ENCODE measurements at places on chromosomes 5 and 9. TPM values are rescaled to one million over a fixed set of nuclear protein-coding genes. Genes with fewer than 3 reads are reported as not detected.
A peak's percentile ranks its signal among the peaks of the same experiment; 100 is the strongest.

DNA sequence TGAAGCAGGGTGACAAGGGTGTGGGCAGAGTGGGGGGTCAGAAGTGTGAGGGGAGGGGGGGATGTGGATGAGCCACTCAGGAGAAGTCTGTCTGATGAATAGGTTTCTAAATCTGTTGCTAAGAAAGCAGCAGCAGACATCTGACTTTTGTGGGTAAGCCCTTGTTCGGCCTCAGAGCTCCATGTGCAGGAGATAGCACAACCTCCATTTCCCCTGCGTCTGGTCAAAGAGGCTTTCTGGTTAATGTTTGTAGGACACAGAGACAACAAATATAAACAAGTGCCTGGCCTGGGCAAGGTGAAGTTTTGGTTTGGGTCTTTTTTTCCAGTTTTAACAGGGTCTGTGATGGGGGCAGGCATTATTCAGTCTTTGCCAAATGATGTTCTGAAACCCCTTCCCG is 57.0 kb upstream of the GNE start:
- no peaks in the 10 kb centered on the region for H3K36me3 ChIP-seq
- no peak for DNase-seq
- no peak overlapping the region for H3K4me3 ChIP-seq
- H3K4me1 ChIP-seq: no peaks in the 10 kb centered on the region

- H3K4me3 ChIP-seq: no peak overlapping the region
- no peak overlapping the region for H3K27ac ChIP-seq
- H3K27me3 ChIP-seq: no peaks in the 10 kb centered on the region
- H3K4me1 ChIP-seq: no peaks in the 10 kb centered on the region
- no peaks in the 10 kb centered on the region for H3K36me3 ChIP-seq
Observed at GRCh38 chr5:64190562-64191306, 25.1 kb downstream of the RNF180 start.

DNA sequence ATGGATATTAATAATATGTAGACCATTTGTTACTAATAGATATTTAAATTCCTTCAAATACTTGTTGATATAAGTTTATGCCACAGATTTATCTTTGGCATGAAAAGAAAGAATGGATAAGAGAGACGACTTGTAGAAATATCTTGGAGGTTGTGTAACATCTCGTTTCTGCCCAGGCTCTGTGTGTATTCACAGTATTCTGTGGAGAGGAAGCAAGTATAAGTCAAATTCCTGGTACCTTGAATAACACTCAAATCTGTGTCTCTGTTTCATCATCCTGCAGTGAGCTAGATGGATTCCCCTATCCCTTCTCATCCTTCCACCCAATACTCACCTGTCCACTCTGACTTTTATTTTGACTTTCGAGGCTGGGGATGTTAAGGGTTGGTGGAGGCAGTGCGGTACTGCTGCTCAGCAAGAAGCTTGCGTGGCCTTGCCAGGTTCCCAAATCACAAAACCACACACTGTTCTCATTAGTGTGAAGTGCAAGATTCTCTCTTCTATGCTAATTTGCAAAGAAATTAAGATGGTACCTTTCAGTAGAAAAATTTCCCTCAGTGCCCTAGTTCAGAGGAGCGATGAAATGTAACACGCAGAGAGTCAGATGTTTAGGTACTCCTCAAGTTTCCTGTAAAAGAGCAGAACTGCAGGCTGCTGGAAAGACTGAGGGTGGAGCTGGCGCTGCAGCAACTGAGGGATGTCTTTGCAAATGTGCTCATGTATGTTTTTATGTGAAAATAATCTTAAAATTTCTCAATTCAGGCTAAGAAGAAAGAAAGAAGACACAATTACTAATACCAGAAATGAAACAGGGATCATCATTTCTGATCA is 42.6 kb upstream of the ANKRD18A start:
- no peaks in the 10 kb centered on the region for H3K36me3 ChIP-seq
- H3K4me1 ChIP-seq: no peaks in the 10 kb centered on the region
- H3K27ac ChIP-seq: no peak overlapping the region
- H3K4me3 ChIP-seq: no peak overlapping the region
- no peaks in the 10 kb centered on the region for H3K27me3 ChIP-seq

DNA sequence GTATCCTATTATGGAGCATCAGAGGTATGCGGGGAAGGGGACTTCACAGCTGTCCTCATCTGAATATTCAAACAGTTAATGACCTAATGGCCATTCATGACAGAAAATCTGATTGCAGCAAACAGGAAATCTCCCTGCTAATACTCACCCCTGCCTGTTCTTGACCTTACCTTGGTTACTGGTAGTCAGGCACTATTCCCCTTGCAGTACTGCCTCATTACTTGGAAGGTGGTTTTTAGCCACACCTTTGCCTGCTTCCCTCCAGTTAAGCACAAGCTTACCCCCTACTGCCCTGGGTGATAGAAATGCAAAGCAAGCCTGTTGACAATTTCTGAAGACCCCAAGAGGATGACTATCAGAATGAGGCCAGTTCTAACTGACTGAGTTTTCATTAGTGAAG is 332.4 kb downstream of the NTRK2 start:
- no peak overlapping the region for H3K4me3 ChIP-seq
- no peak for DNase-seq
- no peaks in the 10 kb centered on the region for H3K36me3 ChIP-seq
- H3K27ac ChIP-seq: no peak overlapping the region
- H3K27me3 ChIP-seq: no peaks in the 10 kb centered on the region

- H3K4me3 ChIP-seq: peak overlapping the region; percentile 99
- no peaks in the 10 kb centered on the region for H3K27me3 ChIP-seq
- peak overlapping the region; percentile 100 for H3K27ac ChIP-seq
Observed at GRCh38 chr5:91383956-91384300, 811 bp upstream of the ARRDC3 start.

GRCh38 chr5:170057311-170057710 is 48.4 kb upstream of the FOXI1 start:
- H3K36me3 ChIP-seq: peaks cover 92% of the 10 kb centered on the region
- H3K4me1 ChIP-seq: no peaks in the 10 kb centered on the region
- H3K4me3 ChIP-seq: no peak overlapping the region
- DNase-seq: no peak
- H3K27ac ChIP-seq: no peak overlapping the region
- H3K27me3 ChIP-seq: no peaks in the 10 kb centered on the region

GRCh38 chr5:72101828-72102227 is 5.4 kb upstream of the MAP1B start:
- no peak overlapping the region for H3K4me3 ChIP-seq
- H3K27me3 ChIP-seq: peaks cover 30% of the 10 kb centered on the region
- H3K4me1 ChIP-seq: no peaks in the 10 kb centered on the region
- no peak for DNase-seq

- no peaks in the 10 kb centered on the region for H3K27me3 ChIP-seq
- H3K4me1 ChIP-seq: no peaks in the 10 kb centered on the region
- no peaks in the 10 kb centered on the region for H3K36me3 ChIP-seq
Observed at GRCh38 chr9:8284884-8285283, 485.3 kb upstream of the DMAC1 start.

- H3K4me3 ChIP-seq: no peak overlapping the region
- H3K27me3 ChIP-seq: peaks cover 27% of the 10 kb centered on the region
- H3K36me3 ChIP-seq: no peaks in the 10 kb centered on the region
- DNase-seq: no peak
- H3K4me1 ChIP-seq: no peaks in the 10 kb centered on the region
Observed at GRCh38 chr5:140072812-140073211, 29.7 kb upstream of the NRG2 start.

PCDHGC3 gene
- total RNA-seq: 0.35 TPM

ARID3C gene
- total RNA-seq: not detected

All from CD4-positive, CD25-positive, alpha-beta regulatory T cell (primary cell).